CD4-positive, CD25-positive, alpha-beta regulatory T cell (primary cell): ENCODE measurements at places on chromosomes 7 and 10. TPM values are rescaled to one million over a fixed set of nuclear protein-coding genes. Genes with fewer than 3 reads are reported as not detected.

The CRYGN gene
- total RNA-seq, result 0.39 TPM

The CTTNBP2 gene
- total RNA-seq, result not detected

The ZNF425 gene
- 0.35 TPM for total RNA-seq

The HTR5A gene
- not detected for total RNA-seq
